Astrocyte of the spinal cord (primary cell): ENCODE measurements at places on chromosomes 5 and 9.

- DNase-seq = peak; percentile 14
Observed at GRCh38 chr5:8458038-8458383, 589.1 kb downstream of the MTRR start.

DNA sequence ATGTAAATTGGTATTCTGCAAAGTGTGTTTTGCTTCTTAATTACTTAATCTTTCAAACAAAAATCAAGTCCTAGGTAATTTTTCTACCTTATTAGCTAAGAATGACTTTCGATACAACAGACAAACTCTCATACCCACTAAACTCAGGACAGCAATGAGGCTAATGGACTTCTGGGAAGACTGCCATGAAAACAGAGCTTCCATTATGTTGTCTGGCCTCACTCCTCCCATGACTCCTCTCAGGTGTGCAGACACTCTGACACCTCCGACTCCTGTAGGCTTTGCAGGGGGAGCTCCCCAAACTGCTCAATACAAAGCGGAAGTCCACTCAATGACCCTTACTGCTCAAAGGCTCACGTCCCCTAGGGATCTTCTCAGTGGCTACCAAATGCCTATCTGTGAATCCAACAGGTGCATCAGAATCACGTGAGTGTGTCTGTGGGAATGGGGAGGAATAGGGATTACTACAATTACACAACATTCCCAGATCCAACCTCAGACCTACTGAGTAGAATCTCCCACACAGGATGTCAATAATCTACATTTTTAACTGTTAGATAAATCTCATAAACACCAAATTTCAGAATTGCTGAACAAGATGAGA, 289.9 kb downstream of the RAB3C start:
- DNase-seq = no peak

DNA sequence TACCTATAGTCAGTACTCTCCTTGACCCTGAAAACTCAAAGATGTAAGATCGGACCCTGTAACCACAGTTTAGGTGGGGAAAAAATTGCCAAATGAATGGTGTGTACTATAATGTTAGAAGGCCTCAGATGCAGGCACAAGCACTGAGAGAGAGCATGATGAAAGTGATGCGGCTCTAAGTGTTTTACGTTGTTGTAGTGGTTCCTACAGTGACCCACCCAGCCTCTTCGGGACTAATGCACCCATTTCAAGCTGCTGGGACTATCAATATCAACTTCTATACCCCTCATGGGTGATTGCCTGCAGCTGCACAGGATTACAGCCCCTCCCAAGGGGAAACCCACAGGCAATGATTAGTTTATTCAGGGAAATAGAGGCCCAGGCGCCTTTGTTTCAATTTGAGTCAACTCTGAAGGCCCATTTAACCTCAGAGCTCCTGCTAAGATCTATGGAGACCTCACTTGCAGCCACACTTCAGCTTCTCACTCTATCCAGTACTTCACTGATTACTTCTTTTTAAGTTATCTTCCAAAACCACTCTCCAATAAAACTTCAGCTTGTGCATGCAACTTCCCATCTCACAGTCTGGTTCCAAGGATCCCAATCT, 340.7 kb downstream of the NR2F1-AS1 start:
- DNase-seq = no peak

GRCh38 chr5:168747987-168748777, 169.0 kb upstream of the PANK3 start:
- DNase-seq = no peak
